Putamen (tissue), 1 donor: ENCODE measurements at places on chromosomes 5 and 9.
A peak's percentile ranks its signal among the peaks of the same experiment; 100 is the strongest.

- DNase-seq: no peak
Measured at GRCh38 chr9:111037708-111038330, 451 bp downstream of the LPAR1 start.

GRCh38 chr9:119998614-119999013 lies 581.4 kb downstream of the CDK5RAP2 start:
- DNase-seq: no peak

DNA sequence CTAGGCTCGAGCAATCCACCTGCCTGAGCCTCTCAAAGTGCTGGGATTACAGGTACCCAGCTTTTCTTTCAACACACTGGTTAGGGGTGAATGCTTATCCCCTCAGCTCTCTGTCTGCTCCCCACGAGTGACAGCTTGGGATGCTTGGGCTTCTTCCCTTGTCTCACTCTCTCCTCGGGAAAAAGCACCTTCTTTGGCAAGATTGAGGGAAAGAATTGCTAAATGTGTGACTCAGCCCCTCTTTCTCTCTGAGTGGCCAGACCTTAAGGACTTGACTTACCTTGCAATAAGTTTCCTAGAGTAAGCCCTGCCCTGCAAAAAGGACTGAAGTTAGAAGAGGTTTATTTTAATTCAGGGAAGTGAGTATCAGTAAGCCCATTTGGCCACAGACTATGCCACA lies 68.1 kb upstream of the ERBIN start:
- no peak for DNase-seq

DNA sequence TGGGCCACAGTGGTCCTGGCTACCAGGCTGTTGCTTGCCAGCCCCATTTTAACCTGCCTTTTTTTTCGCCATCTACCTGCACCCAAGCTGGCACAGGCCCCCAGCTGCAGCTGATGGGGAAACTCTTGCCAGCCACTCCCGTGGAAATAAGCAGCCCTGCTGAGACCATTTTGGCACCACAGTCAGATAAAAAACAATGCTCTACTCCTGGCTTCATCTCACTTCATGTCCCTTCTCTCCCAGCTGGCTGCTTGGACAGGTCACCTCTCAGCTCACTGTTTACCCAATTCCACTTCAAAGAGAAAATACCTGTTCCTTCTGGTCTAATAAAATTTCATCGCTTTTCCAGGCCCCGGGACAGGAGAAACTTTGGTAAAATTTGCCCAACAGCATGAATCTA lies 322.6 kb upstream of the SLC30A5 start:
- no peak for DNase-seq

GRCh38 chr9:84303061-84303460 lies 37.5 kb downstream of the SLC28A3 start:
- DNase-seq: no peak

DNA sequence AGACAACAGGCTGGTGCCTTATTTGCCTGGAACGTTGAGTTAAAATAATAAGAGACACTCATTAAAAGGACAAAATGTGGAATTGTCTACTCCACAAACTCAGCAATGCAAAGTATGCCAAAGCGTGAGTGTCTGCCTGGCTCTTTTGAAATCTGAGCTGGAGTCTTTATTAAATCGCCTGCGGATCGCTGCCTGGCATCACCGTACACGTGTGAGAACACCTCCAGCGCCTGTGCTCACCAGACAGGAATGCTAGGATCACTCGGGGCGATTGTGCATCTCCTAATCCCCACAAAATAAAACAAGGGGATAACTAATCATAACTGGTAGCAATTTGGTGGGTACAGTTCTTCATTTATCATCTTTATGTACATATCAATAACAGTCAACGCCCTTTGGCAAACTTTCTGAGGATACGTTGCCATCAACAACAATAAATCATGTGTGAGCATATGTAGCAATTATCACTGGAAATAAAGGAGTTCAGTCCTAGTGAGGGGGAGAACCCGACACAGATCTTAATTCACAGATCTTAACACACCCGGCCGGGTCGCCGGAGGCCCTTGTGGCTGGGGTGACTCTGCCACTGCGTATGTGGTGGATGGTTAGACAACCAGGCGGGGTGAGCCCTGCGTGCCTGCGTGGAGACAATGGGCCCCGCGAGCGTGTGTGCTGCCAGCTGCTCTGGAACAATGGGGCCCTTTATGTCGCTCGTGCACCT lies 284.9 kb upstream of the IRX1 start:
- DNase-seq: peak; percentile 80

GRCh38 chr9:79801459-79801858 lies 229.7 kb downstream of the TLE4 start:
- peak; percentile 63 for DNase-seq
